ENCODE measurements at places on chromosomes 7 and 10.

DNA sequence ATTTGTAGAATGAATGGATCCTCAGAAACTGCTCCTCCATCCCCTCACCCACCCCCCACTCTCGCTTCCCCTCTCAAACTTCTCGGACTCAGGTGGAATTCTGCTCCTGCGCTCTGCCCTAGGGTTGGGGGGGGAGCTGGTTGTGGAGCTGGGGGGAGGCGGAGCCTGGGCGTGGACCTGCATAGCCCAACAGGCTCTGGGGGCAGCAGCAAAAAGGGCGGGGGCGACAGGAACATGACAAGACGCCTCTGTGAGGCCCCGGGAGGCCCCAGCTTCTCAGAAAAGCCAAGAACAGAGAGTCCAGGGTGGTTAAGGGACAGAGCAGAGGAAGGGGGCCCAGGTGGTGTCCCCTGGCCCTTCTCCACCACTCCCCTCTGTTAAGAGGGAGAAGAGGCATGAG lies 3.5 kb downstream of the TSC22D4 start:
- no peak for DNase-seq

DNA sequence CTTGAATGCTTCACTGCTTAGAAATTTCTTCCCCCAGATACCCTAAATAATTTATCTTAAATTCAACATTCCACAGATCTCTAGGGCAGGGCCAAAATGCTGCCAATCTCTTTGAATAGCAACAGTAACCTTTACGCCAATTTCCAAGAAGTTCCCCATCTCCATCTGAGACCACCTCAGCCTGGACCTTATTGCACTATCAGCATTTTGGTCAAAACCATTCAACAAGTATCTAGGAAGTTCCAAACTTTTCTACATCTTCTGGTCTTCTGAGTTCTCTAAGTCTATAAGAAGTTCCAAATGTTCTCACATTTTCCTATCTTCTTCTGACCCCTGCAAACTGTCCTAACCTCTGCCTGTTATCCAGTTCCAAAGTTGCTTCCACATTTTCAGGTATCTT lies 1306.9 kb upstream of the SORCS1 start:
- no peak for DNase-seq

DNA sequence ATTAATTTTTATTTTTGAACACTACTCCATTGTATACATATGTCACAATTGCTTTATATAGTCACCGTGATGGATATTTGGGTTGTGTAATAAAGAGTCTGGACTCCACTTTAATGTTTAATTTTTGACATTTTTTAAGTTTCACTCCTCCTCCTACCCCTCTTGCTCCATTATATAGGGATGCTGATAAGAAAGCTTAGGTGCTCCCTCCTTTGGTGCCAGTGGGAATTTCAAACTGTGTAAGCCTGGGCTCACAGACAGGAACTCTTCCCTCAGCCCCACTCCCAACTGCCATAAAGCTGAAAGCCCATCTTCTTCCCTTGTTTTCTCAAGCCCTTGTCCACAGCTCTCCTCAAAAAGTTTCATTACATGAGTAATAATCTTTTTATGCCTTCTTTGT lies 47.6 kb downstream of the TWIST1 start:
- no peak for DNase-seq

DNA sequence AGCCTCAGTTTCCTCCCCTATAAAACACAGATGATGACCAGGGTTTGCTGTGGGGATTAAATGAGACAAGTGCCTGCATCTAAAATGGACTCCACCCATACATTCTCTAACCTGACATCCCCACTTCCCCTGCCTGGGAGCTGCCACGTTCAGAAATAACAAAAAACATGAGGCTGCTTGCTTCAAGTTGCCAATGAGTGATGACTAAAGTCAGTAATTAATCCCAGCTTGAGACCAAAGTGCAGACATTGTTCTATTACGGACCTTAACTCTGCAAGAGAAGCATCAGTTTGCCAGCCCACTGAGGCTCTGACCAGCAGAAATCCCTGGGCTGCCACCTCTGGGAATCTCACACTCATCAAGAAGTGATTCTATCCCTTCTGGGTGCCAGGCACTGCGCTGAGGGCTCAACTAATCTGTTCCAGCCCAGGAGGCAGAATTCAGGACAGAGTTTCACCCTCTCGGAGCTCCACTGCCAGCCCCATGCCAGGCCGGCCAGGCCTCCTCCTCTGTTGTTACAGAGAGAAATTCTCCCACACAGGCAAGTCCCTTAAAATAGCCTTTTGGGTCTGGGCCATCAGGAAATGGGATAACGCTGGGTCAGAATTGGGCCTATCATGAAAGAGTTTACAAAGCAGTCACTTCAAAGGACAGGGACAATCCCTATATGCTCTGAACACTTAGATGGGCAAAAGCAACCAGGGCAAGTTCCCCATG lies 11.4 kb downstream of the SH3PXD2A start:
- DNase-seq: no peak

DNA sequence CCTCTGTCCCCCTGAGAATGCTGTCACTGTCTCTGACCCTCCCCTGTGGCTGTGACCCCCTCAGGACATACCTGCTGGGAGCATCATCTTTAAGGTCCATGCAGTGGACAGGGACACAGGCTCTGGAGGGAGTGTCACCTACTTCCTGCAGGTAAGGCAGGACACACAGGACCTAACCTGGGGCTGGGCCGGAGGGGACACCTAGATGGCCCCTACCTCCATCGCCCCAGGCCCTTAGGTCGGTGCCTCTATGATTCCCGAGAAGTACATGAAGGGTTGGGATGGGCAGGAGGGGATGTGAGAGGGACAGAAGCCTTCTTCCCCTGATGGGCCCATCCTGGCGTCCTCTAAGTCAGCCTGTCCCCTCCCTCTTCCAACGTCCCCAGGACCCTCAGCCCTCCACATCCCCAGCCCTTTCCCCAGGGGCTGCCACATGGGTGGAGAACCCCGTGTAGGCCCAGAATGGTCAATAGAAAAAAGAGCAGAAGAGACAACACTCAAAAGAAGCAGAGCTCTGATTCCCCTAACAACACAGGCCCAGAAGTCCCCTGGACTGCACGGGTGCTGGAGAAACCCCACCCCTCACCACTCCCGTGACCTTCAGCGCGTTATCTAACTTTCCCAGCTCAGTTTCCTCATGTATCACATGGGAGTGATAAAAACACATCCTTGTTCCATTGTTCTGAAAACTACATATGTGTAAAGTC lies 6.4 kb downstream of the CDHR1 start:
- DNase-seq: no peak
